ENCODE measurements at places on chromosomes 12 and 14.

GRCh38 chr12:52070185-52070925, 577 bp downstream of the ATG101 start:
- DNase-seq, result no peak

- DNase-seq, result no peak
These were observed 1.8 kb upstream of the DNAAF2 start for GRCh38 chr14:49636866-49637265.

DNA sequence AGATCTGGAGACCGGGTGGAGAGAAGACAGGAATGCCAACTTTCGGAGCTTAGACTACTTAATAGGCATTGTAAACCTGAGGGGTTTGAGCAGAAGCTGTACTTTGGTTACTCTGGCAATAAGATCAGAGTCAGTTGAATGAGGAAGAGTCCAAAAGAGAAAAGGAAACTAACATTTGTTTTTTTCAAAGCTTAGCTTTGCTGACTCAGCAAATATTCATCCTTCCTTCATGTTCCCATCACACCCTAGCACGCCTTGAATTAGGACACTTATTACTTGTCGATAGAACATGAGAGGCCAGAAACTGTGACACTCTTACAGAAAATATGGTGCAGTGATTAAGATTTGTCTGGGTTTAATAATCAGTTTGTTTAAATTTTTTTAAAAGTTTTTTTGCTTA, 266.9 kb upstream of the ATP2B1 start:
- no peak for DNase-seq

GRCh38 chr12:60042835-60043234, 447.0 kb downstream of the SLC16A7 start:
- DNase-seq, result no peak

DNA sequence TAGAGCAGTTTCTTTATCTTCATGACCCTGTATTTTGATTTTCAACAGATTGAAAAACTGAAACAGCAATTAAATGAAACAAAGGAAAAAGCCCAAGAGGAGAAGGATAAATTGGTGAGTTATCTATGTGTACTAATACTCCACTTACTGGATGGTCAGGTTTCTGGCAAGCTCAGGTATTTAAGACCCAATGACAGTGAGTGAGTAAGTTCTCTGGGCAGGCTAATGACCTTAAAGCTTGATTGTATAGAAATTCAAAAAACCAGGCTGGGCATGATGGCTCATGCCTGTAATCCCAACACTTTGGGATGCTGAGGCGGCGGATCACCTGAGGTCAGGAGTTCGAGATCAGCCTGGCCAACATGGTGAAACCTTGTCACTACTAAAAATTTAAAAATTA, 10.0 kb downstream of the BBOF1 start:
- no peak for DNase-seq

DNA sequence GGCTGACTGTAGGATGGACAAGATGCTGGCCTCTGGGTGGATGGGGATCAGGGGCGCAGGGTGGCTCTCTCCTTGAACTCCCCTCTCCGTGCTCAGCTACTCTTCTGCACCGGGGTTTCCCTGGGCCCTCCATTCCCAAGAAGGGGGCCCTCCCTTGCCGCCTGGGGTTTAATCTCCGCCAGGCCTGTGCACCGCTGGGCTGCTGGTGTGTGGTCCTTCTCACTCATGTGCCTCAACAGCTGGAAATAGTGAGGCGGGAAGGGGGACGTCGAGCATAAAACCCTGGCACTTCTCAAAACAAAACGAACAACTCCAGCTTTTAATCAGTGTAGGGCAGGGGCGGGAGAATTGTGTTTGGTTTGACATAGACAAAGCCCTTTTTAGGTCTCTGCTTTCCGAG, 19.0 kb upstream of the SMOC1 start:
- DNase-seq, result no peak

GRCh38 chr12:130993759-130994670, 40.3 kb downstream of the ADGRD1 start:
- no peak for DNase-seq

- no peak for DNase-seq
These were observed 239.1 kb downstream of the EGLN3 start for GRCh38 chr14:33711811-33712216.

- DNase-seq, result no peak
These were observed 26.5 kb upstream of the STRAP start for GRCh38 chr12:15855646-15856045.

- no peak for DNase-seq
These were observed 4.8 kb downstream of the RNF34 start for GRCh38 chr12:121404734-121405133.

GRCh38 chr14:61266891-61267740, 14.0 kb downstream of the TMEM30B start:
- no peak for DNase-seq

GRCh38 chr12:19689801-19690472, 250.6 kb downstream of the AEBP2 start:
- DNase-seq, result no peak

GRCh38 chr12:572532-572899, 90.7 kb downstream of the NINJ2 start:
- no peak for DNase-seq

All from BJ (cell line).